Hepatocyte (in vitro differentiated cells): ENCODE measurements at places on chromosomes 3 and 15. TPM values are rescaled to one million over a fixed set of nuclear protein-coding genes. Genes with fewer than 3 reads are reported as not detected.

Gene IGSF10
- total RNA-seq, result 1.0 and 1.4 TPM in 2 replicates

- H3K27me3 ChIP-seq, result no peaks in the 10 kb centered on the region
- peak; percentile 67 for DNase-seq
- H3K36me3 ChIP-seq, result no peaks in the 10 kb centered on the region
- no peaks in the 10 kb centered on the region for H3K4me1 ChIP-seq
These were observed 26.9 kb upstream of the EHHADH start for GRCh38 chr3:185280572-185281365.

DNA sequence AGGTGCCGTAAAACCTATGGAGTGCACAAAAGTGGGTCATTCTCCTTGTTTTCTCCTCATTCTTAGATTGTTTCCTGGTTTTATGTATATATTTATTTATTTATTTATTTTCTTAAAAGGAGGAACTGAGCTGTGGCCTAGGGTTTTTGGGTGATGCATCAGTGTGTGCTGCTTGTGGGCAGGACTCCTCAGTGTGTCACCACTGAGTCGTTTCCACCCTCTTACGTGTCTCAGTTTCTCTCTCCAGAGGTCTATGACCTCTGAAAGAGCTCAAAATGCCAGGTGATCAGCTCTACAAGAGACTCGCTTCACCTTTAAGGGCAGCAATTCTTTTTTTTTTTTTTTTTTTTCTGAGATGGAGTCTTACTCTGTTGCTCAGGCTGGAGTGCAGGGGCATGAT is 72.9 kb downstream of the CD200 start:
- H3K27ac ChIP-seq, result no peak overlapping the region
- no peaks in the 10 kb centered on the region for H3K27me3 ChIP-seq
- H3K4me1 ChIP-seq, result peaks cover 8% of the 10 kb centered on the region
- no peaks in the 10 kb centered on the region for H3K36me3 ChIP-seq
- DNase-seq, result no peak
- H3K4me3 ChIP-seq, result no peak overlapping the region

DNA sequence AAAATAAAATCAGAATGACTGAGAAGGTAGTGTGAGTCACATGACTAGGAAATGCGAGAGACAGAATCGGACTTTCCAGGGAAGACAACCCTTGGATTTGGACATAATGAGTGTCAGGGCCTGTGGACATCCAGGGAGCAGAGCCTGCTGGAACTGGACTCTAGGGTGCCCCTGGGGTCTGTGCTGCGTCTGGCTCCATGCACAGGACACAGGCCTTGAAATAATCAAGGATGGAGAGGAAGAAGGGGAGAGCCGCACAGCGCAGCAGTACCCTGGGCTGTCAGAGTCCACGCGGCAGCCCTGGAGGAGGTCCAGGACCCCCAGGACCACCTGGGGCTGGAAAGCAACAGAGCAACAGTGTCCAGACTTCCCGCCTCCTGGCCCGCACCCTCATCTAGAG is 173.7 kb downstream of the PDE8A start:
- no peak overlapping the region for H3K4me3 ChIP-seq
- H3K4me1 ChIP-seq, result no peaks in the 10 kb centered on the region
- no peaks in the 10 kb centered on the region for H3K36me3 ChIP-seq
- DNase-seq, result no peak
- H3K27me3 ChIP-seq, result no peaks in the 10 kb centered on the region

Gene SNRPA1
- 40.0 and 54.7 TPM in 2 replicates for total RNA-seq

DNA sequence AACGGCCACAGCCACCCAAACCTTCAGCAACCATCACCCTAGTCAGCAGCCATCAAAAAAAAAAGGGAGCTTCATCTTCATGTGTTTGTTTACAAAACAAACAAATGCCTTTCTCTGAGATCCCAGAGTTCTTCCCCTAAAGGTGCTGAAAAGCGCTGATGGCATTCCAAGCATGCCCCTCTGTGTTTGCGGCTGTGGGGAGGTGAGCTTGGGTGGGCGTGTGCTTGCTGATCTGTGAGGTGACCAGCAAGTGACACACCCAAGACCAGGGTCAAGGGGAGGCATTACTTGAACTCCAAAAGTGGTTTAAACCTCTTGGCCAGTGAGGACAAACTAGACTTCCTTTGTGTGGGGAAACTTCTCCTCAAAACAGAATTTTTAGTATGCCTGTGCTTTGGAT is 81.5 kb downstream of the DHX36 start:
- H3K27ac ChIP-seq, result no peak overlapping the region
- no peaks in the 10 kb centered on the region for H3K36me3 ChIP-seq
- no peak for DNase-seq
- H3K4me1 ChIP-seq, result no peaks in the 10 kb centered on the region

- peak; percentile 74 for DNase-seq
- no peak overlapping the region for H3K4me3 ChIP-seq
- H3K36me3 ChIP-seq, result no peaks in the 10 kb centered on the region
- H3K27ac ChIP-seq, result no peak overlapping the region
These were observed 402.1 kb downstream of the CADM2 start for GRCh38 chr3:85360742-85361387.

DNA sequence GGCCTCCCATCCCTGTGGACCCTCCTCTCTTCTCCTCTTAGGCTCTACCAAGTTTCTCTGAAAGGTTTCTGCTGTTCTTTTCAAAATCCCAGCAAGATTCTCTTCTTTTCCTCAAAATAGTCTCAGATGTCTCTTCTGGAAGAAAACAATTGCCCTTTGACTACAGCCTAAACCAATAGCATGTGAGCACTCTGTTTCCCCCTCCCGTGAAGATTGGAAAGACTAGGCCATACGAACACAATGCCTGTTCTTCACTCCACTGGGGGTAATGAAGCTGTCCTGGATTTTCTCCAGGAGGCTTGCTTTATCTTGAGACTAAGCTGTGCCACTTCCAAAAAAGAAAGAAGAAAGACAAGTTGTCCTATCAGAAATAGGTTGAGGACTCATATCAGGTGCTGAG is 178.7 kb upstream of the MCTP2 start:
- H3K36me3 ChIP-seq, result no peaks in the 10 kb centered on the region
- peaks cover 3% of the 10 kb centered on the region for H3K4me1 ChIP-seq
- DNase-seq, result no peak
- H3K27me3 ChIP-seq, result no peaks in the 10 kb centered on the region
- H3K4me3 ChIP-seq, result no peak overlapping the region
- no peak overlapping the region for H3K27ac ChIP-seq

GRCh38 chr3:19457449-19457848 is 309.1 kb downstream of the KCNH8 start:
- no peaks in the 10 kb centered on the region for H3K27me3 ChIP-seq
- H3K4me3 ChIP-seq, result no peak overlapping the region
- H3K27ac ChIP-seq, result no peak overlapping the region
- H3K36me3 ChIP-seq, result no peaks in the 10 kb centered on the region

Gene GP5
- total RNA-seq, result 0.27 and 0.52 TPM in 2 replicates

Gene FSIP1
- 0.56 and 0.60 TPM in 2 replicates for total RNA-seq

Gene ZBED2
- total RNA-seq, result 0.32 and 0.50 TPM in 2 replicates

DNA sequence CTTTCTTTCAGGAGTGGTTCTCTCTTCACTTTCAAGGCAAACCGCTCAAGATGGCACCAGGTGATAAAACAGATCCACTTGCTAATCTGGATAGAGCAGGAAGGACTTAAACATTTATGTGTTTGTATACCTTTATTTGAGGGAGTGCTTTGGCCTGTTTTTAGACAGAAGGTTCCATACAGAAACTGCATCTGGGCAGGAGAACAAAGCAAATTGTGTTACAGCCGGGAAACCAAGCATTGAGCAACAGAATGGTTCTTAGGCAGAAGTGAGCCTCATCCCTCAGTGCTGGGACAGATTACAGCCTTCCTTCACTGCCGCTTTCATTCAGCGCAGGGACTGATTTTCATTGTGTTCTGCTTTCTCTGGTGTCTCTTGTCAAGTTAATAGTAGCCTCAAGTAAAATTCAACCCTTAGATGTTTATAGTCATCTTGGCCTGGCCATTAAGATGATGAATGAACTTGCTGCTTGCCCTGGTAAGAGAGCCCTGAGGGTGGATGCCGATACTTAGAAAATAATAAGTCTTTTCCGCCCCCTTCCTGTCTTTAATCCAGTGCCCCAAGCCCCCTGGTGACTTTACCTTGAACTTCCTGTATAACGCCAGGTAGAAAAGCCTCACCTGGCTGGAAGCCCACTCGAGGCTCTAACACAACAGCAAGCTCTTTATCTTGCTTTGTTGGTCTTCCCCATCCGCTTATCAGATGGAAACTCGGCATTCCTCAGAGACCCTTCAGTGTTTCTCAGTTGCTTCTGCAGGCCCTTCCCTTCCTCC is 168.0 kb upstream of the CTDSPL start:
- peaks cover 3% of the 10 kb centered on the region for H3K27me3 ChIP-seq
- DNase-seq, result no peak
- no peaks in the 10 kb centered on the region for H3K36me3 ChIP-seq
- peak overlapping the region; percentile 65 for H3K27ac ChIP-seq
- peaks cover 9% of the 10 kb centered on the region for H3K4me1 ChIP-seq

- no peak for DNase-seq
- H3K36me3 ChIP-seq, result no peaks in the 10 kb centered on the region
- no peak overlapping the region for H3K27ac ChIP-seq
- no peak overlapping the region for H3K4me3 ChIP-seq
- H3K4me1 ChIP-seq, result peaks cover 3% of the 10 kb centered on the region
These were observed 683.5 kb downstream of the TUSC7 start for GRCh38 chr3:117393119-117393518.

DNA sequence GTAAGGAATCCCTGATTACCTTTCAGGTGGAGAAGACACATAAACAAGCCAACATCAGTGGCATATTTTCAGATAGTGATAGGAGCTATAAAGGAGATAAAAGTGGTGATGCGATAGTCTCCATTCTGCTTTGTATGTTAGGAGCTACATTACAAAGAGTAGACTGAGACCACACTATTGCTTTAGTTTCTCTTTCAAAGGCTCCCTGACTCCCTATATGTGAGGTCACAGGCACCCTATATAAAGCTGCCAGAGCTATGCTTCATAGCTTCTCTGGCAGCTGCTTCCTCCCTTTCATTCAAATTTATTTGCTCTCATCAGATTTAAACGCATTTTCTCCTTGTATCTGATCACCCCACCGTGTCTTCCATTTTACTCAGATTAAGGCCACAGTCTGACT is 466.6 kb downstream of the IL5RA start:
- no peak overlapping the region for H3K4me3 ChIP-seq
- no peaks in the 10 kb centered on the region for H3K36me3 ChIP-seq
- no peak for DNase-seq

DNA sequence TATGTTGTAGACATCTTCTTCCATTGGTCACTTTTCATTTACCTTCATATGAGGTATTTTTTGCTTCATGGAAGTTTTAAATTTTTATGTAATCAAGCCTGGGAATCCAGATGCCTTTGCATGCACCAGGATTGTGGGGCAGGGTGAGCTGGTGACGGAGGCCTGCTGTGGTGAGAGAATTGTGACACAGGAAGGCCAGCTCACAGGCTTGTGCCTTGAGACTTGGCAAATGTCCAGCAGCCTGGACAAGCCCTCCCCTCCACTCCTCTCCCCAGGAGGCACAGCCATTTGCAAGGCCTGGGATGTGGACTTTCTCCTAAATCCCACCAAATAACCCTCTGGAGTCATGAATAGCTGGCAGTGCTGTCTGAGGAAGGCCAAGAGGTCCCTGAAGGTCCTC is 67.4 kb downstream of the RHCG start:
- no peaks in the 10 kb centered on the region for H3K4me1 ChIP-seq
- H3K36me3 ChIP-seq, result no peaks in the 10 kb centered on the region
- no peak overlapping the region for H3K27ac ChIP-seq
- H3K27me3 ChIP-seq, result peaks cover 48% of the 10 kb centered on the region

Gene SLC15A2
- total RNA-seq, result 6.5 and 11.2 TPM in 2 replicates

DNA sequence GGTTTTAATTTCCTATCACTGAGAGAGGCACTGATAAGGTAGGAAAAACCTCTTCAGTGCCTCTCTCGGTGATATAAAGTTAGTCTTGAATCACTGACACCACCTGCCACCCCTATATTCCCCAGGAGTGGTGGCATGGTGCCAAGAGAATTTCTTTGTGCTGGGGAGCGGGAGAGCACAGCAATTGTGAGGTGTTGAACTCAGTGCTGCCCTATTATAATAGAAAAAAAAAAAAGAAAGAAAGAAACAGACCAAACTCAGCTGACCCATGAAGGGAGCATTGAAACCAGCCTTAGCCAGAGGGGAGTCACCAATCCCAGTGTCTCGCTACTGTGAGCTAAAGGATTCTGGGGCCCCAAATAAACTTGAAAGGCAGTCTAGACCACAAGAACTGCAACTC is 201.4 kb upstream of the STT3B start:
- no peaks in the 10 kb centered on the region for H3K4me1 ChIP-seq
- no peaks in the 10 kb centered on the region for H3K36me3 ChIP-seq
- H3K27me3 ChIP-seq, result no peaks in the 10 kb centered on the region
- H3K27ac ChIP-seq, result no peak overlapping the region

GRCh38 chr15:69117431-69117871 is 43.0 kb upstream of the GLCE start:
- H3K4me3 ChIP-seq, result no peak overlapping the region
- peaks cover 8% of the 10 kb centered on the region for H3K4me1 ChIP-seq
- no peak for DNase-seq
- H3K27ac ChIP-seq, result peak overlapping the region; percentile 4
- H3K27me3 ChIP-seq, result peaks cover 7% of the 10 kb centered on the region

Gene LSAMP
- 14.0 and 15.1 TPM in 2 replicates for total RNA-seq

- H3K27me3 ChIP-seq, result no peaks in the 10 kb centered on the region
- no peak overlapping the region for H3K4me3 ChIP-seq
- no peak for DNase-seq
- H3K36me3 ChIP-seq, result no peaks in the 10 kb centered on the region
- H3K4me1 ChIP-seq, result no peaks in the 10 kb centered on the region
These were observed 52.5 kb upstream of the ZCWPW2 start for GRCh38 chr3:28295898-28296490.

- H3K36me3 ChIP-seq, result no peaks in the 10 kb centered on the region
- H3K27me3 ChIP-seq, result no peaks in the 10 kb centered on the region
- no peak overlapping the region for H3K4me3 ChIP-seq
- no peak for DNase-seq
These were observed 243.0 kb downstream of the CLSTN2 start for GRCh38 chr3:140177943-140178342.

DNA sequence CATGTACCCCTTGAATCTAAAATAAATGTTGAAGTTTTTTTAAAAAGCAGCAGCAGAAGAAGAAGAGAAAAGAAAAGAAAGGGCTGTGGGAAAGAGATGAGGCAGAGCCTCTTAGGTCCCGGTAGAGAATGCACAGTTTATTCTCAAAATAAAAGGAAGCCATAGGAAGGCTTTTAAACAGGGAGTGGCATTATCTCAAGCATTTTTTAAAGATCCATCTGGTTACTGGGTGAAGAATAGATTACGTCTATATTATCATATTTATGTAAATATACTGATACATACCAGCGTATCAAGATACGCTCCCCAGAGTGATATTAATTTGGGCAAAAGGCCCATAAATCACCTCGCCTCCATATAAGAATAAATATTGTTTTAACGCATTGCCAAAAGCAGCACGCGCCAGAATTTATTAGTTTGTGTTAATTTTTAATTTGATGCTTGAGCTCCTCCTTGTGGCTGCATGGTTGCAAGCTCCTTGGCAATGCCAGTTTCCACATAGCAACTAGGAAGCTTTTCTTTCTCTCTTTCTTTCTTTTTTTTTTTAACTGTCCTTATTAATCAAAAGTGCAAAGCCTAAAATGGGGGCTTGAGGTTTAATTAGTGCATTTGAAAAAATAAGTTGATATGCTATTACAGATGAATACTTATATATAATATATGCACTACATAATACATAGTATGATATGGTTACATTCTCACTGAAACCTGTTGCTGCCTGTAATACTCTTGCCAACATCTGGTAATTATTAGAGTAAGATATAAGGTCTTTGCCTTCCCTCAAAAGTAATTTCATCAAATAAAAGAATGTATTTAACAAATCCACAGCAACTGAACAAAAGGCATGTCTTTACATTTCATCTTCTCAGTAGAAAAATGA is 242.8 kb upstream of the UBE2E2 start:
- H3K27ac ChIP-seq, result no peak overlapping the region
- H3K4me3 ChIP-seq, result no peak overlapping the region
- no peaks in the 10 kb centered on the region for H3K4me1 ChIP-seq
- DNase-seq, result peak; percentile 72
- H3K36me3 ChIP-seq, result no peaks in the 10 kb centered on the region
- no peaks in the 10 kb centered on the region for H3K27me3 ChIP-seq

Gene STT3B
- total RNA-seq, result 213 and 253 TPM in 2 replicates
